SJSA1 (cell line): ENCODE measurements at places on chromosomes 7 and 10.

GRCh38 chr10:103699611-103700435 is 155.6 kb downstream of the SH3PXD2A start:
- H3K4me1 ChIP-seq, result peaks cover 18% of the 10 kb centered on the region
- H3K27ac ChIP-seq, result no peak overlapping the region
- H3K27me3 ChIP-seq, result no peaks in the 10 kb centered on the region
- H3K36me3 ChIP-seq, result no peaks in the 10 kb centered on the region
- H3K4me3 ChIP-seq, result no peak overlapping the region

GRCh38 chr10:28879875-28880682 is 202.8 kb downstream of the BAMBI start:
- H3K4me1 ChIP-seq, result peaks cover 32% of the 10 kb centered on the region
- DNase-seq, result no peak
- no peak overlapping the region for H3K27ac ChIP-seq
- no peaks in the 10 kb centered on the region for H3K36me3 ChIP-seq

DNA sequence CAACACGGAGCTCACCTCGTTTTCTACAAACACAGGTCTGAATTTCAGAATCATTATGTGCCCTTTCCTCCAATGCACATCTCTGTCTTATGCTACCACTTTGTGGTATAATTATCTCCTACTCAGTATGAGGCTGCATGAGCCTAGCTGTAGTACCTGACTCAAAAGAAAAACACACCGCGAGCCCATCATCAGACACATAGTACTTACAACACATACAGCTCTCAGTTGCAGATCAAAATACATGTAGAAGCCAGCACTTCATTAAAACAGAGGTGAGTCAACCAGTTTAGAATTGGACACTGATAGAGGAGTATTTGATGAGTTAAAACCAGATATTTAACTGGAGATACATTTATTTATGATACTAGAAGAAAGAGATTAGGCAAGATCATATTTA is 1.4 kb upstream of the RTKN2 start:
- H3K27me3 ChIP-seq, result no peaks in the 10 kb centered on the region
- peaks cover 19% of the 10 kb centered on the region for H3K4me1 ChIP-seq

DNA sequence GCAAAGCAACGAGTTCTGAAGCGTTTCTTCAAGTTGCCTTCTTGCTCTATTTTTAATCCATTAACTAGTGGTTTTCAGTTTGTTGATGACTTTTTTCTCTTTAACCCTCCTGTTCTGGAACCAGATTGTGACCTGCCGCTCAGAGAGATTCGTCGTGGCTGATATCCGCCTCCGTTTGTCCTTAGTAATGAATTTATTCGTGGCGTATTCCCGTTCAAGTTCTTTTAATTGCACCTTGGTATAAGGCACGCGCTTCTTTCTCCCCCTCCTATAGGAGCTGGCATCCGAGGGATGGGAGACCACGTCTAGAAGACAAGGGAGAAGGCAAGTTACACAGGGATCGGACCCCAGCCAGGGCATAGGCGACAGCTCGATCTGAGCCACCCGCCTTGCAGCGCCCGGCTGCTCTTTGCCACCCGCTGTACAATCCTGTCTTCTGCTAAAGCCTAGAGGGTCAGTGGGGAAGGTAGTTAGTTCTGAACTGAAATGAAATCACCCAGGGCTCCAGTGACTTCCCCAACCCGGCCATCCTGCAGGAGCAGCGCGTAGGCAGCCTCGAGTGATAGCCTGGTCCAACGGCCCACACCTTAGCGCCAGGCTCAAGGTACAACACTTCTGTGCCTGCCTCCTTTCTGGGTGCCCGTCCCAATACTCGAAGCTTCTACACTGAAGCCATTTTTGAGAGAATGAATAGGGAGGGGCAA is 1.6 kb downstream of the HOXA13 start:
- peaks cover 34% of the 10 kb centered on the region for H3K4me1 ChIP-seq
- peaks cover 7% of the 10 kb centered on the region; the same call in 1 of the 2 replicates for H3K36me3 ChIP-seq
- peak overlapping the region; percentile 85 for H3K4me3 ChIP-seq
- no peaks in the 10 kb centered on the region for H3K27me3 ChIP-seq
- peak overlapping the region; percentile 19 for H3K27ac ChIP-seq
- DNase-seq, result peak; percentile 36

GRCh38 chr10:119303886-119304285 is 96.5 kb downstream of the GRK5 start:
- H3K27ac ChIP-seq, result no peak overlapping the region
- no peak overlapping the region for H3K4me3 ChIP-seq
- no peaks in the 10 kb centered on the region for H3K27me3 ChIP-seq
- no peak for DNase-seq
